CD4-positive, alpha-beta T cell treated with Interleukin-1 beta for 1 hour (primary cell): ENCODE measurements at places on chromosomes 12 and 14.

- DNase-seq: no peak
Observed at GRCh38 chr12:97594236-97595088, 131.9 kb downstream of the RMST start.

DNA sequence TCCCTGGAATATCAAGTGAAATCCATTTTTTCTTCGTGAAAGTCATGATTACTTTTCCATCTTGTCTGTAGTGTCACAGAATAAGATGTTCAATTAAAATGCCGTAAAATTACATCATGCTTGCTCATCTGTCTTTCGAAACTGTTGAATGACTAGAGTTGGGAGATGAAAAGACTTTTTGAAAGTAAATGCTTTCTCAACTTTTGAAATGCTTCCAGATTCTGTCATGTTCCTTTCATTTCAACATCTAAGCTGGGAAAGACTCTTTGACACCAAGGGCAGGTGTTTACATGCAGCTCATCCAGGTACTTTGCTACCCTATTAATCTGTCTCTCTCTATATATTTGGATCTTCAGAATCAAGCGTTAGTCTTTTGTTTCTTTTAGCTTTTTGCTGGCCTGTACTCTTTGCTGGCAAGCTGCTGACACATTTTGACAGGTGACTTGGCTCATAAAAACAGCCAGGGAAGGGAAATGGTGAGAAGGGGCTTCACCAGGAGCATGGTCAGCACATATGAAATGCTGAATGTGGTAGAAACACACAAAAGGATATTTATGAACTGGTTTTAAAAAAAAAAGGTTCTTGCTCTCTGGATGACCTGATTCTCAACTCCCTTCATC is 77.0 kb upstream of the METAP2 start:
- DNase-seq: no peak

DNA sequence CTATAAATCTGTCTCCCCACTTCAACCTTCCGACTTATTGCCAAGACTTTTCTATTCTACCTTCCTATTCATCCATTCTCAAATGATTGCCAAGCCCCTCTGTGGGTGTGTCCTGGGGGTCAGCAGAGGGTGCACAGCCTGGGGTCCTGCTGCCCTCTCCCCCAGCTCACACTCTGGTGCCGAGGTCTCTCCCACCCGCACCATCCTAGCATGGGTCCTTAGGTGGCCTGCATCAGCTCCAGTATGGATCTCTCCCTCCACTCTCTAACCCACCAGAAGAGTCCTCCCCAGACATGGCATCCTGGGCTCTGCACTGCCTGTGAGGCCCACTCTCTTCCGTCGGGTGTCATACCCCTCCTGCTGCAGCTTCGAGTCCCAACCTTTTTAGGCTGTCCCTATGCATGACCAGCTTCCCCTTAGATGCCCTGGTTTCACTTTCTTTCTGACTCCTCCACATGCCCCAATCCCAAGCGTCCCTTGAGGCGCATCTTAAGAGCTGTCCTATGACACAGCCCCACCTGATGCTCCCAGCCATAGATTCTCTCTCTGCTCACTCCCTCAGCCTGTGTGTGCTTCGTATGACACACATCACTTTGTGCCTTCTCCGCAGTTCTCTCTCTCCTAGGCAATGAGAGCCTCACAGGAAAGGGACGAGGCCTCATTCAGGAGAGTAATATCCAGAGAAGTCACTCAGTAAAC is 43.9 kb downstream of the GIT2 start:
- peak; percentile 8 for DNase-seq

DNA sequence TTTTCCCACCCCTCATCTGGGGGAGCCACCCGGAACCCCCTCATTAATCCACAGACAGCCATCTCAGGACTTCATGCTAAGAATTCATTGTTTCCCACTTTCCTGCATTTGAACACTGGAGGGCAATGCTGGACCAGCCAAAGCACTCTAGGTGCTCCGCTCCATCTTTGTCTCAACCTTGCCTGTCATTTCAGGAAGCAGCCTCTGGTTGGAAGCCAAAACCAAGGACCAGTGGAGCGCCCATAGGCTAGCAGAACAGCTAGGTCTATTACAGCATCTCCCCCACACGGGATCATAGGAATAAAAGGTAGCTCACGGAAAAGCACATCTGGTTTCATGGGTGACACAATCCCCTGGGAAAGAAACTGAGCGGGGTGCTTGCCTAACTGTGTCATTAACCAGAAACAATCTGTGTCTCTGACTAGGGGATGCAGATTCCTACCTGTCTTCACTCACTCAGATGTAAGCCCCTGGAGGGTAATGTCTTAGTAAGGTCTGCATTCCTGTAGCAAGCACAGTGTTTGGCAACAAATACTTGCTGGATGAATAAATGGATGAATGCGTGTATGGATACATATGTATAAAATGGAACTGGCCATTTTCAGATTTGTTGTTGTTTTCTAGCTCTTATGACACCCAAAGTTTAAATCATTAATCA is 197.0 kb downstream of the DAD1 start:
- DNase-seq: peak; percentile 54

- DNase-seq: peak; percentile 32
Observed at GRCh38 chr12:122022393-122023338, 982 bp downstream of the BCL7A start.

DNA sequence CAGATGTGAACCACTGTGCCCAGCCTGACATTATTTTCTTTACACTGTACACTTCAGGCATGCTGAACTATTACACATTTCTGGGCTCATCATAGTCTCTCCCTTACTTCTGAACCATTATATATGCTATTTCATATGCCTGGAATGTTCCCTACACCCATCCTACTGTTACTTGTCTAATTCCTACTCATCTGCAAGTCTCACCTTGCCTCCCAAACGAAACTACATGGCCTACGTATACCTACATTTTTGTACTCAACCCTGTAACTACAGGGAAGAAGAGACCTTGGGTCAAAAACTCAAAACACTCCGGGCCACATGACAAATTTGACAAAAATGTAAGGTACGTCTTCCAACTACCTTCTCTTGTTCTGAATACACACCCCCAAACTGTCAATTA is 9.5 kb upstream of the EEA1 start:
- no peak for DNase-seq

- no peak for DNase-seq
Observed at GRCh38 chr12:108046135-108046534, 83.0 kb upstream of the WSCD2 start.

DNA sequence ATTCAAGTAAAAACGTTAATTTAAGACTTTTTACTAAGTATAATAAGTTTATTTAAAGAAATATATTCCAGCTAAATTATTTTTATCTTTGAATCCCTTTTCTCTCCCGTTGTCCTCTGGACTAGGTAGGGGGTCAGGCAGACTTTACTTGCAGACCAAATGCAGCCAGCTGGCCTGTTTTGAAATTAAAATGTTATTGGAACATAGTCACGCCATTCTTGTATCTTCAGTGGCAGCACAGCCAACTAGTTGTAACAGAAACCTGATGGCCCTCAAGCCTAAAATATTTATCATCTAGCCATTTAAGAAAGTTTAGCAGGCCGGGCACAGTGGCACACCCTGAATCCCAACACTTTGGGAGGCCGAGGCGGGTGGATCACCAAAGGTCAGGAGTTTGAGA is 52.7 kb downstream of the BCAT1 start:
- DNase-seq: no peak

DNA sequence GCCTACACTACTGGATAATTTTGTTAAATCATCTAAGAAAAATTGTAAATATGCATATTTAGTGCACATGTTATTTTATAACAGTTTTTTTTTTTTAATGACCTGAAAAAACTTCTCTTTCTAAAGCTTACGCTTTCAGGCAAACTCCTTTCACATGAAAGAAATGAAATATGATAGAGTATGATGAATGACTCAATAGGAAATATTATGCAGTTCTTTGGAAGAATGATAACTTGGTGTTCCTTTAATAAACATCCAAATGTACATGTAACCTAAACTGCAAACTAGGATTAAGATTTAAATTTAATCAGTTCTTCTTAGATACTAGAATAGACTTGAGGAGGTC is 136.6 kb downstream of the FGD4 start:
- DNase-seq: no peak

- DNase-seq: no peak
Observed at GRCh38 chr12:78447373-78447772, 417.2 kb upstream of the SYT1 start.

GRCh38 chr12:107442326-107442987 is 243.1 kb upstream of the PWP1 start:
- no peak for DNase-seq

- peak; percentile 72 for DNase-seq
Observed at GRCh38 chr12:65170209-65170881, 962 bp downstream of the LEMD3 start.

GRCh38 chr12:69511016-69511415 is 40.8 kb downstream of the FRS2 start:
- DNase-seq: no peak

DNA sequence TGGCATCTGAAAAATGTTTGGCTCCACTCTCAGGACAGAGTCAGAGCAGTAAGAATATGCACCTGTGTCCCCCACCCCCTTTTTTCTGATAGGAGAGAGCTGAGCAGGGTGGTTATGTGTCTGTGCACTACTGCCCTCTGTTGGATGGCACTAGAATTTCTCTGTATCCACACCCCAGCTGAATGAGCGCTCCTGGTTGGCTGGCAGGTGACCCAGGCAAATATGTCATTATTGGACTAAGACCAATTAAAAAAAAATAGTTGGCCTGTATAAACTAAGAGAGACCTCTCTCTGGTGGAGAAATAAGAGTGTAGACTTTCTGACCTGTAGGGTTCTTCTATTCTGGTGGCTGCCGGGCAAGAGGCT is 107.0 kb downstream of the PTCSC3 start:
- DNase-seq: no peak

GRCh38 chr12:105836242-105836622 is 302.5 kb downstream of the NUAK1 start:
- DNase-seq: no peak

DNA sequence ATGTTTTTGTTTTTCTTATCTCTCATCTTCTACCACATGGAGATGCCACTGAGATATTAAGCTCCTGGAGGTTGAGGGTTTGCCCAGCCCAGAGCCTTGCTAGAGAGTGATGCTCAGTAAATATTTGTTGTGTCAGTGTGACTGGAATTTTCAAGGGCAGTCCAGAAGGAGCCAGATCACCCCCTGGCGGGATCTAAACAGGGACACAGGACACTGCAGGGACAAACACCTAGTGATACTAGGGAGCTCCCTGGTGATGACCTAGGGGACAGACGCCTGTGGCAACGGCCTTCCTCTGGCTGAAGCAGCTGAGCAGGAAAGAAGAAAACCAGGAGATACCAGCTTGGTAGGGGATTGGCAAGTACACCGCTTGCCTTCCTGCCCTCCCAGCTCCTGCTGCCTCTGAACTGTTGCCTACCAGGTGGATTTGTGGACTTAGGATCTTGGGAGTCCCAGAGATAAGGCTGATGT is 714.4 kb upstream of the TBX3 start:
- no peak for DNase-seq

DNA sequence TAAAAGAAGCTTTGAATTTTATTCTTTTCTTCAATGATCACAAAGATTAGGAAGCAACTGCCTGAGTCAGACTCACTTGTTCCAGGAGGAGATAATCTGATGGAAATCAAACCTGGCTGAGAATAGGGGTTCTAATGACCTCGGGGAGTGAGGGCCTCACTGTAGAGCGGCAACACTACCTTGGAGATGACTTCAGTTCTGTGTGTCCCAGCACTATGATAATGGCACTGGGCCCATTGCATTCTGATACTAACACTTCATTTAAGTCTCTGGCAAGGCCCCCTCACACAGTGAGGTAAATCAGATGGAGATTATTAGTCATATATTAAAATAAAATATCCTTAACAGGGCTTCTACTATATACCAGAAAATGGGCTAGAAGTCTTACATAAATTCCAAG is 233.3 kb upstream of the EGLN3 start:
- no peak for DNase-seq

- DNase-seq: peak; percentile 90
Observed at GRCh38 chr14:100067971-100068959, 3.0 kb downstream of the EVL start.

DNA sequence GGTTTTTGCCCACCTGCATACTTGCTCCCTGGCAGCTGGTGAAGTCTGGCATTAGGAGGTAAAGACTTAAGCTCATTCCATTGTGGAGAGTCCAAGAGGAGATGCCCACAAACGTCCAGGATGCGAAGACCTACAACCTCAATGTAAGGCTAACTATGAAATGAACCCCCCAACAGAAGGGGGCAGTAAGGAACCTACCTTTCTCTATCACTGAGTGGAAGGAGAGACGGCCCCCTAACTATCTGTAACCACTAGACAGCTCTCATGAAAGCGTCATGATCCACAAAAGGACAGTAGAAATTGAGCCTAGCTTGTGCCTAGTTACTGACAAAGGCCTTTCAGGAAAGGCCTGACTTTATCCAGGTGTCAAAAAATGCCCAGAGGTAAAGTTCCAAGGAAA is 55.3 kb downstream of the ZFYVE21 start:
- DNase-seq: no peak

DNA sequence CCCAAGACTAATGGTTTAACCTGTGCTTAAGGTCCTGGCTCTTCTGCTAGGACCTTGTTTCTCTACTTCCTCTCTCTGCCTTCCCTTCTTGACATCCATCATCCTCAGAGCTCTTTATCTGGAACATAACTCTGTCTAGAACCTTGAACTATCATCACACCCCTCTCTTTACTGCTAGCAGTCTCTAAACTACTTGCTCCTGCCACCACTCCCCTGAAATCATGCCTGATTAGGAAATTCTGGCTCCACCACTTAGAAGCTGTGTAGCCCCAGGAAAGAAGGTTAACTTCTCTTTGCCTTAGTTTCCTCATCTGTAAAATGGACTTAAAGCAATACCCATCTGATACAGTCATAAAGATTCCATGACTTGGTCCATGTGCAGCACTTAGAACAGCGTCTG is 9.1 kb downstream of the SLC38A1 start:
- no peak for DNase-seq

GRCh38 chr12:61267474-61267873 is 992.7 kb upstream of the USP15 start:
- no peak for DNase-seq

DNA sequence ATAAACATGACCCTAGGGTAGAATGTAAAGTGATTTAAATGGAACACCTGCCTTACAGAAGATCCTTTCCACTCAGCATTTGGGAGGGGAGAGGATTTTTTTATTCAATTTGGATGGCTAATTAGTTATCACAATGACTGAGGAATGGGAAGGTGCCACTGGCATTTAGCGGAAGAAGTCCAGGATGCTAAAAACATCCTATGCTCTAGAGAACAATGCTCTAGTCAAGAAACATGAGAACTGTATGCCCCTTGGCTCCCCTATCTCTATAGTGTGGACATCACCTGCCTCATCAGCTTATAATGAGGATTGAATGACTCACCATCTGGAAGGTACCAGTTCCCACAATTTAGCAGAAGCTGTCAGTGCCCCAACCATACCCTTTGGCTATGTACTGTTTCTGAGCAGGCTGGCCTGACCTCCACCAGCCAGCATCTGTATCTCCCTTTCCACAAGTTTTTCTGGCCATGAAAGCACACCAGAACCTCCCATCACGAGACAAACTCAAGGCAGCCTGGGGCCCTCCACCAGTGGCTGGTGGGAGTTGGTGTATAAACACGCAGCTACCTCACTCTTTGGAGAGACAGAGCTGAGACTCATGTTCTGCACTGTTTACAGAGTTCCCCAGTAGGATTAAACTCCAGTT is 109.7 kb upstream of the VASH1 start:
- DNase-seq: no peak
